ENCODE measurements at places on chromosomes 16 and 17.
A peak's percentile ranks its signal among the peaks of the same experiment; 100 is the strongest.

GRCh38 chr16:30951750-30952149 is 2.9 kb downstream of the ORAI3 start:
- no peak for DNase-seq

DNA sequence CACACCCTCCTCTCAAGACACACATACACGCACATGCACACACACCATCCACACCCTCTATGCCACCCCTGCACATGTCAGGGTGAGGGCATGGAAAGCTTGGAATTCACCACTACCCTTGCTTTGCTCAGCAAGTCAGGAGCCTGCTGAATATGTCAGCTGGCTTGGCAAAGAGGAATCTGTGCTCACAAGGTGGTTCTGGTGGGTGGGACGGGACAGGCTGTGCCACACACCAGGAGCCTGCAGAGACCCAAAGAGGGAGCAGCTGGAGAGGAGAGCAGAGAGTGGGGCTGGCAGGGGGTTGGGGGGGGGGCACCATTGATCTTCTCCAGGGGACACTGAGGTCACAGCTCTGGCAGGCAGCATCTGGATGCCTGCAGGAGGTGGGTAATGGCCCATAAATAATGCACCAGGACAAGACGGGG is 48.7 kb upstream of the NDRG4 start:
- DNase-seq, result no peak

GRCh38 chr17:7982173-7982572 is 20.2 kb upstream of the GUCY2D start:
- no peak for DNase-seq

GRCh38 chr16:81461766-81462165 is 17.2 kb downstream of the CMIP start:
- no peak for DNase-seq

- DNase-seq, result no peak
These were observed 341.6 kb upstream of the TBX2 start for GRCh38 chr17:61058066-61058465.

DNA sequence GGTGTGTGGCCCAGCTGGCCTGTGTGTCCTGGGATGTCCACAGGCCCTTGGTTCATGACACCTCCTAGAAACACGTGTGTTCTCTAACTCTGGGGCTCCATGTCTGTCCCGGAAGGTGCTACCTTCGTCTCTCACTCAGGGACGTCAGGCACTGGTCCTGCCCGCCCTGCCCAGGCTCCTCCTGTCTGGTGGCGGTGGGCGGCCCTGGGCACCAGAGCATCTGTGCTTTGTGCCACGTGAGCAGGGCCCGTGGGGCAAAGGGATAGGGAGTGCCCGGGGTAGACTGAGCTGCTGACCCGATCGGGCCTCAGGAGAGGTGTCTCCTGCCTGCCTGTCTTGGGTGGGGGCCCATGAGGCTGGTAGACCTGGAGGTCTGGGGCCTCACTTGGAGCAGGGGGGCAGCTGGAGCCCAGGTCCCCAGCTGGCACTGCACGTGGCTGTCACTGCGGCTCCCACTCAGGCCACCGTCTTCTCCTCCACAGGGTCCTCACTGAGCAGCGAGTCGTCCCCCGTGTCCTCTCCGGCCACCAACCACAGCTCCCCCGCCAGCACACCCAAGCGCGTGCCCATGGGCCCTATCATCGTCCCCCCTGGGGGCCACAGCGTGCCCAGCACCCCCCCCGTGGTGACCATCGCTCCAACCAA is 35.1 kb downstream of the GSE1 start:
- no peak for DNase-seq

DNA sequence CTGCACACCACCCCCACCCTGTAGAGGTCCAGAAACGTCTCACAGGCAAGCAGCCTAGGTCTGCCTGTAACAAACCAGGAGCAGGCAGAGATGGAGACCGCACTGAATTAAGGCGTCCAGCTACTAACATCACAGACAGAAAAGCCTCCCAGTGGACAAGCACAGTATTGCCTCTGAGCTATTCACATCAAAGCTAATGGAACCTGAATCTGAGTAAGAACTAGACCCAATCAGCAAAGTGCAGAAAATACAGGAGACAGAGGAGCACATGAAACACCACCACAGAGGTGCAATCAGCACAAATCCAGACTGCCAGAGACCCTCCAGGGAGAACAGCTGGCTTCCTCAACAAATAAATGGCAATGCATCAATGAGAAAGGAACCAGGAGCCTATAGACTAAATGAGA is 22.2 kb upstream of the PEMT start:
- DNase-seq, result peak; percentile 82

DNA sequence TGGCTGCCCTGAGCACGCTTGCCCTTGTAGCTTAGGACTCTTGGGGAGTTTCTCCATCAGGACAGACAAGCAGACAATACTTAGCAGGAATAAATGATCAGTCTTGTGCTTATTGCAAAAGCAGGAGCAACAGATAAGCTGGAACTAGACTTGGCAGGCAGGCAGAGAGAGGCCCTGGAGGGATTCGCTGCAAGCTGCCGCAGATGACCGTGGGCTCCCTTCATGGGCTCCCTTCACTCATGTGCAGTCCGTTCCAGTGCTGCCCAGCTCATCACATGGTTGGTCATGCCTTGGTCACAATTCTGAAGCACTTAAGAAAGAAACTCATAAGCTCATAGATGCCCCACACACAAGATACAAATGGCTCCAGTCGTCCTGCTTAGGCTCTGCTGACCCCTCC is 2.4 kb upstream of the SLC5A10 start:
- no peak for DNase-seq

- no peak for DNase-seq
These were observed 18.3 kb downstream of the CIITA start for GRCh38 chr16:10895053-10895946.

GRCh38 chr17:17179371-17179827 is 26.7 kb downstream of the PLD6 start:
- no peak for DNase-seq

- no peak for DNase-seq
These were observed 299.5 kb downstream of the IRF8 start for GRCh38 chr16:86198206-86199118.
